ENCODE measurements at places on chromosomes 1 and 21.

- peak; percentile 69 for DNase-seq
Measured at GRCh38 chr1:43650310-43651085, 549 bp downstream of the KDM4A start.

- DNase-seq, result no peak
Measured at GRCh38 chr1:36446746-36447145, 3.5 kb downstream of the OSCP1 start.

DNA sequence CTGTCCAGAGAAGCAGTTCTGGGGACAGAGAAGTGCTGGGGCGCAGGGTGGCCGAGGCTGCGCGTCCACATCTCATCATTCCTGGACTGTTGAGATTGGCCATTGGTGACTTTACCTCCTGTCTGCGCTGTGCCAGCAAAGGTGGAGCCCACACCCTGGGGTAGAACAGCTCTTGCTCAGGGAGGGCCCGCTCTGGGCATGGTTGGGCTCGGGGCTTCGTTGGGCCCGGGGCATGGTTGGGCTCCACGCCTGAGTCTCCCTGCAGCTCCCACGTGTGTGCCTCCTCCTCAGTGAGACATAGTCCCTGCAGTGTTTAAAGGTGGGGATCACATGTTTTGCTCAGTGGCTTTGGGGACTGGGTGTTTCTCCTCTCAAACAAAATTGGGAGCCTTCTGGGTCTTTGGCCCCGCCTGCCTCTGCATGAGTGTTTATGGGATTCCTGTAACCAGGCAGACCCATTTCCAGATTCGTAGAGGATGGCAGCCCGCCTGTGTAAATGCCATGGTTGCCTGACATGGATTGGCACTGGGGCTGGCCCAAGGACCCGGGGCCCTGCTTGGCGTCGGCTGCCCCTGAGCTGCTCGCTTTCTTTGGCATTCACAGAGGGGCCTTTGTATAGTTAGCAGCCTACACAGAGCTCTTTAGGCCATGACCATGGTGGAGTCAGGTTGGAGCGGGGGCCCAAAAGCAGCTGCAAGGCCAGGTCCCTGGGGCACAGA is 104.6 kb downstream of the TLR5 start:
- DNase-seq, result no peak

- DNase-seq, result no peak
Measured at GRCh38 chr1:184472136-184472535, 85.3 kb downstream of the C1orf21 start.

- DNase-seq, result no peak
Measured at GRCh38 chr1:216705676-216706075, 17.6 kb downstream of the ESRRG start.

DNA sequence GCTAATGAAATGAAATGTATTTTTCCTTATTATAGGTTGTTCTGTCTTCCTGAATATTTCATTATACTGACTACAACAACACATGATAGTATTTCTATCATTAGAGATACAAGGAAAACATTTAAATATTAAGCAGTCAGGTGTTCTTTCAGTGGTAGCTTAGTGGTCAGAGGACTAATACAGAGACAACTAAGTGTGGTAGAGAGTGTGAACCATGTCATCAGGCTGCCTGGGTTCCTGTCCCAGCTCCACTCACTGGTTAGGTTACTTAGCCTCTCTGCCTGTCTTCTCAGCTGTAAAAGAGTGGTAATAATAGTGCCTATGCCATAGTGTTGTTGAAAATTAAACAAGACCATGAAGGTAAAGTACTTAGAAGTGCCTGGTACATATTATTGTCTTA is 3.9 kb downstream of the UAP1 start:
- DNase-seq, result no peak

DNA sequence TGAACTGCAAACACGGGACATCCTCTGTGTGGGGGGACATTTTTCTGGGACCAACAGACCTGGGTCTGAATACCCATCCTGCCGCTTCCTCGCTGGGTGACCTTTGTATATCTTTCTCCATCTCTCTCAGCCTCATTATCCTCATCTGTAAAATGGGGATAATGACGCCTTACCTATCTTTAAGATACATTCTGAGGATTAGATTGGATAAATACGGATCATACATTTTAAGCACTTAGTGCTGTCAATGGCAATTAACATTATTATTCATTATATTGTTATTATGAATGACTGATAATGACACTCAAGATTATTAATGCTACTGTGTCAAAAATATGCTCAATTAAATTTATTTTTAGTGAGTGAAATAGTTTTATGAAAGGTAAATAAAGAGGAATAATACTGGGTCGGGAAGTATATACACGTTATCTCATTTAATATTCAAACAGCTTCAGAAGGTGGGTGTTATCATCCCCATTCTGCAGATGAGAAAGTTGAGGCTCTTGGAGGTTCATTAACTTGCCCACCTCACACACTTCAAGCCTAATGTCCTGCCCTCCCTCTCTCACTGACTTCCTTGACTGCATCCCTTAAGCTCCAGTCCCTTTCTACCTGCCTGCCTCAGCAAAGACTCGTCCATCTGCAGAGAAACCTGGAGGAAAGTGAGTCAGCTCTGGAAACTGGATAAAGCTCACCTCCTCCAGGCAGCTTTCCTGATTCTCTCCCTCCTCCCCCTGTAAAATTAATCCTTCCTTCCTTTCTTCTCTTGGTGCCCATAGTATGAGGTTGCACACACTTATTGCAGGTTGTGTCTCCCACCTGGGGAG is 120.7 kb upstream of the JUN start:
- no peak for DNase-seq

DNA sequence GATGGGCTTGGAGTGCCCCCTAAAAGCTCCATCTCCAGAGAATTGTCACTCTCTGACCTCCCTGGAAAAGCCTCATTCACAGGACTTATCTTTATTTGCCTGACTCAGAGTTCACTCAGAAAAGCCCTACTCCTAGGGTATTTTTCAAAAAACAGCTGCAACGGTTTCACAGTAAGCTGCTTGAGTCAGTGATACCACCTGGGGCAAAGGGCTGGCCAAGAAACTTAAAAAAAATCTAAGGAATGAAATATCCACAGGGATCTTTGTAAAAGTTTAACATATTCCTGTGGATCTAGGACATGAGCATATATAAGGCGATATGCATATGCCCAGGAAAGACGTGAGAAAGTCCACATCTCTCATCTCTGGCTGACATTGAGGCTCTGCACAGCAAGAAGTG is 33.8 kb upstream of the TSPAN2 start:
- no peak for DNase-seq

DNA sequence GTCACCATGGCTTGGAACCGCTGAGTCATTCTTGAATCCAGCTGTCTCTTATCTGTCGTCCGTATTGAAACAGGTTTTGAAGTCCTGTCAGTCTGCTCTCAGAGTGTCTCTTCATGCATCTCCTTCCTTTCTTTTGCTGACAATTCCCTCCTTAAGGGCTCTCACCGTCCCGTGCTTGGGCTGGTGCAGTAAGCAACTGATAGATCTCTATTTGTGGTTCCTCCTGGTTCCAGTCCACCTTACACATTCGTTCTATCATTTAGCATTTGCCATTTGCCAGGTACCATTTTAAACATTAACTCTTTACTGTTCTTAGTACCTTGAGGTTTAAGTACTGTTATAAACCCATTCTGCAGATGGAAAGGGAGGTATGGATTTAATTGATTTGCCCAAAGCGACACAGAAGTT is 88.9 kb downstream of the DYRK1A start:
- no peak for DNase-seq

- DNase-seq, result no peak
Measured at GRCh38 chr21:32083197-32083596, 195.7 kb downstream of the MIS18A start.

DNA sequence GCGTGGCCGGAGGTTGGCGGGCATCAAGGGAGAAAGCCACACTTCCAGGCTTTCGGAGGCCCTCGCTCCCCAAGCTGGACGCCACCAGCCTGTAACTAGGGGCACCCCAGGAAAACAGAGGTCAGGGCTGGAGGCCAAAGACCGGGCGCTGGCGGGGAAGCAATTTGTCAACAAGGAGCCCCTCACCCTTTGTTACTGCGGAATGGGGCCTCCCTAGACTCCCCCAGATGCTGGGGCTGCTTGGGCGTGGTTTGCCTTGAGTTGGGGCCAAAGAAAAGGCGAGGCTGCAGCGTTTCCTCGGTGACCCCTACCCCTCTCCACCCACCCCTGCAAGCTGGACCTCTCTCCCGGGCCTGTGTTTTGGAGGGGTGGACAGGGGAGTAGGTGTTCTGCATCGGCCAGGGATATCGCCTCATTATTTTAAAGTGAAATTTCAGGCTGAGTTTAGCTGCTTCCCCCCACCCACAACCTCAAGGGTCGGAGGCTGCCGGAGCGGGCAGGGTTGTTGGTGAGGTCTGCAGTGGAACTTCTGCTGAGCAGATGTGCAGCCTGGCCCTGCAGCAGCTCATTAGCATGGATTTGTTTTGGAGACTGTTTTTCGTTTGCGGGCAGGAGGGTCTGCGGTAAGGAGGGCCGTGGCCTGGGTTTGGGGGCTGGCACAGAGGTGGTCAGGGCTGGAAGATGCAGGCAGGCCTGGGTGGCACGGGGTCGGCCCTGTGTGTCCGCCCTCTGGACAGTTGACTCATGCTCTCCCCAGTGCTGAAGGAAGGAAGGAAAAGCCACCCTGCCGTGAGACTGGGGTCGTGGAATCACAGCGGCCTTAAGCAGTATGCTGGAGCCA is 1.5 kb downstream of the NBL1 start:
- no peak for DNase-seq

GRCh38 chr1:34685225-34685624 is 69.6 kb upstream of the GJB5 start:
- no peak for DNase-seq

- DNase-seq, result no peak
Measured at GRCh38 chr21:46159390-46159789, 4.0 kb upstream of the FTCD start.

DNA sequence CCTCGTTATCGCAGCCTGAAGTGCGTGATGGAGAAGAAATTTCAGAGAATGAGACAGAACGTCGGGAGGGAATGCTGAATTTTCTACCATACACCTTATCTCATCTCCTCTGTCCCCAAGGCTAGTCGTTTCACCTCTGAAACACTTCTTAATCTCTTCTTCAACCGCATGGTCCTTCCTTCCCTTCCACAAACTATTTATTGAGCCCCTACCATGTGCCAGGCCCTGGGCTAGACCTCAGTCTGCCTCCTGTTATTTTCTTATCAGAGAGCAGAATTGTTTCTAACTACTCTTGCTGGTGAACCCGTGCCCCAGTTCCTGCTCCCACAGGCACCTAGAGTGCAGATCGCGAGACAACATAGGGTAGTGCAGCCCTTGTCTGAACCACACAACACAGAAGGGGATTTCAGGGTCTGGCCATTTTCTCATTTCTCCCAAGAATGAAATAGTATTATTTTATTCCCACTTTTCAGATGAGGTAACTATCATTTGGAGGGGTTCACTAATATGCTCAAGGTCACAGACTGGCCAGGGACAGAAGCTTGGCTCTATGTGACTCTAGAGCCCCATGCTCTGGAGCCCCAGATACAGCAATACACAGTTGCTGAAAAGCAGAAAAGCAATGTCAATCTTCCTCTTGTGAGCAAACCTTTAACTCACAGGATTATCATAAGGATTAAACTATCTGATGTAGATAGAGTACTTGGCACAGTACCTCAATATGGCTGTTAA is 598 bp upstream of the ADIPOR1 start:
- no peak for DNase-seq

DNA sequence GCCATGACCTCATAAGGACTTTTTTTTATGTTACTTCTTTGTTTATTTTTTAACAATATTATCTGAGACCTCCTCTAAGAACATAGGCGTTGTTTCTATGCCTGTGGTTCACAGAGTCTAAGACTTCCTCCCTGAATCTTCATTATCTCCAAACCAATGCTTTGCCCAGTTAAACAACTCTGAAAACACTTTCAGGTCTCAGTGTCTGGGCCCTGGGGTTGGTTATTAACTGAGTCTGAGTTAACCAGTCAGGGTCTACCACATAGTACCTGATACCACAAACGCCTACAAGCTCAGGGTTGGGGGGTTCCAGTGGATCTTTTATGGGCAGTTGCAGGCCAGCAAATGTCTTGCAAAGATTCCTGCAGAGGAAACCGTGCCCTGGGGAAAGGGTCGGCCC is 138.2 kb downstream of the AJAP1 start:
- no peak for DNase-seq

- DNase-seq, result no peak
Measured at GRCh38 chr21:42530167-42530518, 16.5 kb downstream of the SLC37A1 start.

DNA sequence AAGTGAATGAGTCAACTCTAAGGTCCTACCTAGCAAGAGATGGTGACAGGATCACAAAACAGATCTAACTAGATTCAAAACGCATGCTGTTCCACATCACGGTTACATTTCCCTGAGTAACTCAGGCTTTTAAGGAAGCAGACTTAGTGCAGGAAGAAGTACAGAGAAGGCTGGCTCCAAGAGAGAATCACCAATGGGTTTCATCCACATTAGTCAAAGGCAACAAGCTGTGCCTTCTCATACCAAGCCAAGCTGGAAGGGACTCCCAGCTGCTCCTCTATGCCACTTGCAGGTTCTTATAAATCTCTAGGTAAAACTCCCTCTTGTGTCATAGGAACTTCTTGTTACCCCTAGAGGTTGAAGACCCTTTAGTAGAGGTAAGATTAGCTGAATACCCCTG is 109.0 kb downstream of the KCNH1 start:
- DNase-seq, result no peak

DNA sequence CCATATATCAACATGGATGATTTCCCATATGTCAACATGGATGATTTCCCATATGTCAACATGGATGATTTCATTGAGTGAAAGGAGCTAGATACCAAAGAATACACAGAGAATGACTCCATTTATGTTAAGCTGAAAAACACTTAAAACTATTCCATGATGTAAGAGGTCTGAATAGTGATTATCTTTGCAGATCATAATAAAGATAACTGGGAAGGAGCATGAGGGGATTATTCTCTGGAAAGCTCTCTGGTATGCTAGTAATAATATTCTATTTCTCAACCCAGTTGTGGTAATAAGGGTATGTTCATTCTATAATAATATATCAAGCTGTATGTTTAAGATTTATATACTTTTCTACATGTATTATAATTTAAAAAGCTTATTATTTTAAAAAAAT is 14.1 kb downstream of the SYNJ1 start:
- no peak for DNase-seq
